NCI-H446 treated with DMSO at 0.1 percent for 48 hours (cell line): ENCODE measurements at places on chromosomes 3 and 15.

DNA sequence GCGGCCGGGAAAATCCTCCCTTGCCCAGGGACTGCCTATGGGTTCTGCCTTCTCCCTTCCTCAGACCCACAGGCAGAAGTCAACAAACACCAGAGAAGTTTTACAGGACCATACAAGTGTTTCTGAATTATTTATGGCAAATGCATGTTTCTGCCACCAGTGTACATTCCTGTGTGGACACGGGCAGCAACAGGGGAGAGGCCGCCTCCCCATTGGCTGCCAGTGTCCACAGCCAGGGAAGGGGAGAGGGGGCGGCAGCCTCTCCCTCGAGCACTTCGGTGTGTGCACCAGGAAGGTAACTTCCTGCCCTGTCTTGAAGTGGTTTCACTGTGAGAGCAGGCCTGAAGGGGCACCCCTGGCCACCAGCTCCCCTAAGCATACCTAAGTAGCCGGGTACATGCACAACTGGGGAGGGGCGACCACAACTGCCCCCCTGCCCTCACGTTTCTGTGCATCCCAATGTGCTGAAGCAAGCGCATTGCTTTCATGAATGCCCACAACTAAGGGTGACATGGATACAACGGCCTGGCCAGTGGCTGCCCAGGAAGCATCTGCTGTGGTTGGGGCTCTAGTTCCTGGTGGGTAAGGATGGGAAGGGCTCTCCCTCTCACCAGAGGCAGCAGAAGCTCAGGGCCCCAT is 14.8 kb upstream of the SHISA5 start:
- no peak for DNase-seq

DNA sequence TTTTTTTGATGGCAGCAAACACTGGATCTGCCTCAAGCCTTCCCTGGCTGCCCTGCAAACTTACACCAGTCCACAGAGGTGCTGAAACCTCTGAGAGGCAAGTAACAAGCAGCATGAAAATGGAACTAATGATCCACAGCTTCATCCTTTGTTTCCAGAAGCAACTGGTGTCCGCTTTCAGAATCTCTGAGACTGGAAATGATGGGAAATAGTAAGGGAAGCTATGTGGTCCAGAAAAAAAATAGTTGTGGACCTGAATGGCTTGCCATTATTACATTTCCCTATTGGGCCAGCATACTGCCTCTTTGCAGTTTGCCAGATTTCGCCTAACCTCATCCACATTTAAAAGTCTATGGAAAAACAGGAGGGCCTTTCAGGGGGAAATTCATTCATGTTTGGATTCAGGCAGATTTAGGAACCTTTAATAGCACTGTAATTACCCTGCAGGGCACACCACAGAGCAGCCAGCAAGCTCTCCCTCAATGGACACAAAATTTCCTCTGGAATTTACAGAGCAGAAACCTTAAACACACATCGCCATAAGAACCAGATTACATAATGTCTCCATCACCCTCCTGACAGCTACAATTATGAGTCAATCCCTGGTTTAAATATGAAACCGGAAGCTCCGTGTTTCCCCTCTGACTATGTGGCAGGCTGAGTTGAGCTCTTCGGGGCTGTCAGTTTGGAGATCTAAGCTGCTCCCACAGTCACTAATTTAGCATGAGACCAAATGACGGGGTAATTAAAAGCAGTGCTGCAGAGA is 134.4 kb downstream of the TMCO5A start:
- no peak for DNase-seq

DNA sequence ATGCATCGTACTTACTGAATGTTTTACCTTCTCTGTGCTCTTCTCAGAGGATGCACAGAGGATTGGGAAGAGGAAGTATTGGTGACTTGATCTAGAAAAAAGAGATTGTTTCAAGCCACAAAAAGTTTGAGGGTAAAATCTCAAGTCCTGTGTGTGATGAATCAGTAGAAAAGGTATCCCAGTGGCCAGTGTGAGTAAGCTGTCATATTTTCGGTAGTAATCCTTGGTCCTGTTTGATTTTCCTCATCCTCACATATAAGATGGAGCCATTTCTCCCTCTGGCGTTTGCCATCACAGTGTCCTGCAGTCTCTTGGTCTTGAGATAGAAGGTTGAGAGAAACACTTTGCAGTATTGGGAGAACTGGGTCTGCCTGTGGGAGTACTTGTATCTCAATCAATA is 166.8 kb downstream of the LPP start:
- DNase-seq, result no peak

DNA sequence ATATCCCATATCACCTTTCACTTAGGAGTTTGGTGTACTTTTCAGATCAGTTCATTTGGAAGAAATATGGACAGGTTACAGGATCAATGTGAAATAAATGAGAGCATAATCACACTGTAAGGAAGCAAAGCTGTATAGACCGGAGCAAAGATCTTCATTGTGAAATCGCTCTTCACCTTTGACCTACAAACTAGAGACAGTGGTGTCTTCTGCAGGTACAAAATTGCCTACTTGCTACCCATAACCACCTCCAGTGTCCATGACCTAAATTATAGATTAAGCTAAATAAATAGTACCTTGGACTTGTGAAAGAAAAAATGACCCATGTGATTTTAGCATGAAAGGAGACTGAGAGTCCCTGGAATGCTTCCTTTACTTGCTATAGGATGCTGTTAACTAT is 379.5 kb upstream of the SUCLG2 start:
- DNase-seq, result no peak

DNA sequence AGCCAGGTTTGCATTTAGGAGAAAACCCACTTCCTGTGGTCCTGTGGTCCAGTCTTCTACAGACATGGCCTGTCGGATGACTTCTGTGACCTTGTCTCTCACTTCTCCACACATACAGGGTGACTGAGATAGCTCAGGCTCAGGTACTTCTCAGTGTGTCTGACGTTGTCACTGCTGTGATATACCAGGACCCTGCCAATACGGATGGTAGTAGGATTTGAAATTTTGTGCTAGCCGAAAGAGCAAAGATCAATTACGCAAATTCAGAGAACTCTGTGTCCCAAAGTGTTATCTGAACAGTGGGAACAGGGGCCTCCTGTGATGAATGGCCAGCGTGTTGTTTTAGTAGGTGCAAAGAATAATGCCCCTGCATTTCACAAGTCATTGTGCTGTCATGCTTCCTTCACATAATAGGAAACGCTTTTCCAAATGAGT is 128.9 kb downstream of the MCTP2 start:
- no peak for DNase-seq

DNA sequence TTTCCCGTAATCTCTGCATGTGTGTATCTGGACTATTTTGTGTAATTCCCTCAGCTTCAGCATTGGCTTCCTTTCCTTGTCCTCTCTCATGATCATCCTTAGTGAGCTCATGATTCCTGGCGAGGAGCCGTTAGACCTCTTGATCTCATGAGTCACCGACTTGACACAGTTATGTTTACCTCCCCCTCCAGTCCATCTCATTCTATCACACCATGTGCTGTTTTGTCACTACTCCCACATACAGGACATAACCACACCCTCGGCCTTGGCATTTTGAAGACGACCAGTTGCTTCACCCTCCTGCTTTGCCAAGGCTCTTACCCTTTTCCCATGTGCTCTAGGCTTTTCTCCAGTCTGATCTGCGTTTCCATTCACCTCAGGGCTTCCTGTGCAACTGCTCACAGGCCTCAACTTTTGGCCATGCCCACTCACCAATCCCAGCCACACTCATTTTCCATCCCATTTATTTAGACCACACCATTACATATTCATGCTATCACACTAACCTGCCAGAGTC is 41.5 kb downstream of the CP start:
- DNase-seq, result peak; percentile 70

DNA sequence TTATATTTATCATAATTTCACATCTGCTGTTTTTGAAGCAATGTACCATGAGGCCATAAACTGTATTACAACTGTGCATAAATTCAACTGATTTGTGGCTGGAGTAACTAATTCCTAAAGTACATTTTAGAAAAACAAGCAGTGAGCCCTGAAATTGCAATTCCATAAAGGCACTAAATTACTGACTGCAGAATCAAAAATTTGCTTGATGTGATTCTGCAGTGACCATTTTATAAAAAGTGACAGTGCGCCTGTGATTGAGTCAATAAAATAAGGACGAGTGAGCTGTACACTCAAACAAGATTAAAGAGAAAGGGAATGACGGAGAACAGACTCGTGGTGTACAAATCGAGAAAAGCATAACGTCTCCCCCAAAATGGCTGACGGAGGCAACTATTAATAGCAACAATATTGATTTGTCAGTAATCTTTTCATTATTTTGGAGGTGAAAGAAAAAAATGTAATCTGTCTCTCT is 121.4 kb upstream of the MEIS2 start:
- no peak for DNase-seq

GRCh38 chr15:58864602-58865424 is 68.7 kb downstream of the SLTM start:
- no peak for DNase-seq

DNA sequence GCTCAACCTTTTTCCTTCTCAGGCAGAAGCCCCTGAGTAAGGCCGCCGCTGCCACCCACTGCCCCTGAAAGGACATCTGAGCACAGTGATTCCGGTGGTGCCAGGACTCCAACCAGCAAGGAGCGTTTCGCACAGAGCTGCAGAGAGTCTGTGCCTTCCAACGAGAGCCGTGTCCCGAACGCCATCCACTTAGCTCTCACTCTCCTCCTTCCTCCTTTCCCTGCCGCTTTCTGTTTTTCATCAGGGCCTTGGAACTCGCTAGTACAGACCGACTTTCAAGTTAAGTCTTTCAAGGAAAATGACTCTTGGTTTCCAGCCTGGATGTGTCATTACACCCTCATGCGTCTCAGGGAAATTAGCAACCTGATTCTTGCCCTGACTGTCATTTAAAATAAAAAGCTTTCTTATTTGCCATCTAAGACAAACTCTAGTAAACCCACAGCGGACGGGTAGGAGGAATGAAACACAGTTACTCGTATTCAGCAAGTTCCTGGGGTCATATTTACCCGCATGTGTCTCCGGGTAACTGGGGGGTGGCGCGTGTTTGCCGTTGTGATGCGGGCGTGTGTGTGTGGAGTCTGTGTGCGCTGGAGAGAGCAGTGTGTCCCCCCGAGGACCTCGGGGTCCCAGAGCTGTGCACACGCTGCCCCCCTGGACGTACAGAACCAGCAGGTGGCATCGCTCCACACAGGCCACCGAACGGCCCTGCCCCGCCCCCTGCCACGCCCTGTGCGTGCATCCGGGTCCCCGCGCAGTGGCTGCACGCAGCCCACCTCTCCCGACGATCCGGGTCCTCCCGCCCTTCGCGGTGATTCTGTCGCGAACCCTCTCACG is 30.4 kb upstream of the ALDH1A3 start:
- no peak for DNase-seq

DNA sequence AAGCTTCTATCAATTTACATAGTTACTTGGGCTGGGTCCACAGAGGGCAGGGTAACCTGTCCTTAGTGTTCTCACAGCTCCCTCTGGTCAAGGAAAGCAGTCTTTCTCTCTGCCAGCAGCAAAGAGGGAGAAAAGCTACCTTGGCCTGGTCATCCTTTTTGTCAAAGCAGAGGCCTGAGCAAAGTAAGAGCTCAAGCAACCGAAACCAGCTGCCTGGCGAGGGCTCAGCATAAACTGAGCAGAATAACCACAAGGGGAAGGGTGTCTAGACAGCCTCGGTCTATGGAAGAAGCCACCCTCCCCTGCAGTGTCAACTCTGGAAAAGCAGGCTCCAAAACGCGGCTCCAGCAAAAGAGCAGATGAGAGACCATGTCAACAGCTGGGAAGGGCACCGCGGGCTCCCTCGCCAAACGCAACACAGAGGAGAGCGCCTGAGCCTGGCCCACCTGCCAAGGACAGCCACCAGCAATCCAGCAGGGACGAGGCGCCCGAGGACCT is 17.4 kb downstream of the LRIG1 start:
- no peak for DNase-seq

DNA sequence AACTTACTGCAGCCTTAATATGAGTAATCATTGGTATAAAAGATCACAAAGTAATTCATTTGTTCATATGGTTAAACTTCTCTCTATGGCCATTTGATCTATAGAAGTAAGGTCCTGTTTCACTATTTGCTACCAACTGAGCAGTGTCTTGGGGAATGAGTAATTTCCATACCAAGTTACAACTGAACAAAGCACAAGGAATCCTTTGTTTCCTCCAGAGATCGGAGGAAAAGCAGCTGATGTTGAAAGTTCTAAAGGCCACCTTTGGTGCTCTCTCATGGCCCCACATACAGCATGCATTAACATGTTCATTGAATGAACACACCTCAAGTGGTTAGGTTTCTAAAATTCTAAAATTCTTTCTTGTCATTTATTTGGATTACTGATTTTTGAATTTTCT is 7.1 kb upstream of the CNTN3 start:
- DNase-seq, result no peak

- DNase-seq, result no peak
Observed at GRCh38 chr15:32729700-32730395, 12.0 kb downstream of the GREM1 start.

GRCh38 chr3:119944091-119944490 is 150.2 kb downstream of the GSK3B start:
- no peak for DNase-seq

- DNase-seq, result no peak
Observed at GRCh38 chr3:157650172-157650571, 147.0 kb upstream of the VEPH1 start.

DNA sequence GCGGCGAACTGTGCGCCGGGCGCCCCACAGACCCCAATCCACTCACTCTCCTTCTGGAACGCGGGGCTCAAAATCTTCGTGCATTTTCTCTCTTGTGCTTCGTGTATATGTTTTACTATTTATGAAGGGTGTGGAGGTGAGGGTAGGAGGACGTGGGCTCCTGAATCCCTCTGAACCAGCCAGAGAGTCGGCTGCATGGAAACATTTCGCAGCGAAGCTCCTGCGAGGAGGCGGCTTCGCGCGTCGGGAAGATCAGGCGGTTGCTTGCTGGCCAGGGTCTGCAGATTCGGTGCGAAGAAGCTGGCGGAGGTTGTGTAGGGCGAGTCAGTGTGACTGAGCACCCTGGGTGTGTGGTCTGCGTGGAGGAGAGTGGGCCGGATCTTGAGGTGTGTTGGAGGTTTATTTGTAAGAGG is 1.1 kb downstream of the CNTN4 start:
- no peak for DNase-seq

- DNase-seq, result no peak
Observed at GRCh38 chr3:124147946-124148345, 156.0 kb upstream of the ROPN1 start.

GRCh38 chr3:131323014-131323413 is 58.6 kb upstream of the NUDT16 start:
- DNase-seq, result no peak

- no peak for DNase-seq
Observed at GRCh38 chr15:75479670-75480069, 28.2 kb upstream of the SIN3A start.

DNA sequence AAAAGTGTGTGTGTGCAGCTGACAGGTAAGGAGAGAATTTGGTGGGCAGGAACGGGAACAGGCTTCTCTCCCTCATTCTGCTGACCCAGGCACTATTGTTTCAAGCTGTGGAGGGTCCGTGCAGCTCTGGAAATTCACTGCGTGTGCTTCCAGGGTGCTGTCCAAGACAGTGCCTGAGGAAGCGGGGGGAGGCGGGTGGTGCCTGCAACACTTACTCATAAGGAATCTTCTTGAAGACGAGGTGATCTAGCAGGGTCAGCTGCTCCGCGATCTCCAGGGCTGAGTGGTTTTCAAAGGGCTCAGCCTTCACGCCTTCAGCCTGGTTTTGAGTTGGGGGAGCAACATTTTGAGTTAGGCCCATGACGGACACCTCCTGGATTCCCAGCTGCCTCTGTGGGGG is 46.6 kb upstream of the CTSH start:
- no peak for DNase-seq

- DNase-seq, result no peak
Observed at GRCh38 chr15:42707873-42708544, 28.9 kb downstream of the CDAN1 start.
